DMS153 (cell line): ENCODE measurements at places on chromosomes 13 and 19.
A peak's percentile ranks its signal among the peaks of the same experiment; 100 is the strongest.

DNA sequence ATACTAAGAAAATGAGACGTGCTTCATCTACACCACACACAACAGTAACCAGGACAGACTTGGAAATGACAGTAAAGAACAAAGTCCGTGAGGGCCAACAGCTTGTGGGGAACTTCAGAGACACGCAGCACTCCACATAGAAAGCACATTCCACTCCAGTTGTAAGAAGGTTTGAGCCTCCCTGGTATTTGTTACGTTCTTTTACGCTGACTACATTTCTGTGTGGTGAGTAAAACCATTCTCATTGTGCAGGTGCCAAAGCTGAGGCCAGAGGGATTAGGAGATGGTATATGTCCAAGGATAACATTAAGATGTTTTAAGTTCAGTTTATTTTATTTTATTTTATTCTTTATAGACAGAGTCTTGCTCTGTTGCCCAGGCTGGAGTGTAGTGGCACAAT is 1189.9 kb downstream of the UQCRFS1 start:
- no peak for DNase-seq

GRCh38 chr19:8240274-8241229 is 31.4 kb downstream of the CERS4 start:
- peak; percentile 7 for DNase-seq

DNA sequence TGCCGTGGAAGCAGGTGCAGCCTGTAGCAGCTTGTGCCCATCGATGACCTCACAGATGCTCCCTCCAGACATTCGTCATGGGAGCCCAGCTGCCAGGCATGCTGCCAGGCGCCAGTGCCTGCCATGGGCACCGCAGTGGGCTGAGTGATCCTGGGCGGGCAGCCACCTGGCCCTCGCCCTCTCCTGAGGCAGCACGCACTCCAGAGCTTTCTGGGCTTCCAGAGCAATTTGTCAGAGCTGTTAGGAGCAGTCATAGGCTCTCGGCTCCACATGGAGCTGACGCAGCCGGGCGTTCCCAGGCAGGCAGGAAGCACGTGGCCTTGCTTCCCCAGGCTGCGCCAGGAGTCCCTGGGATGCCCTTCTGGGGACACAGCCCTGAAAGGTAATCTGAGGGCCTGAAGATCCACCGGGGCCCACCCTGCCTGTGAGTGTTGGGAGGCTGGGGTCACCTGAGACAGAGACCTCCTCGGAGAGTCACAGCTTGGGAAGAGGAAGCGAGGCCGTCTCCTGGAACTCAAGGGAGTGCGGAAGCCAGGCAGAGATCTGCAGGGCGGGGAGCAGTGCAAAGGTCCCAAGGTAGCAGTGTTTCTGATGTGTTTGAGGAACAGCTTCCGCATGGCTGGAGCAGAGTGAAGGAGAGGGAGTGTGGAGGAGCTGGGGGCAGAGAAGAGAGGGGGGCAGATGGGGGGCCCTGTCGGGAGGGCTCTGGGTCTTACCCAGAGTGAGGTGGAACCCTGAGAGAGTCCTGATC is 50.6 kb downstream of the DPF1 start:
- peak; percentile 94 for DNase-seq

- DNase-seq: no peak
Measured at GRCh38 chr13:42148538-42148937, 100.1 kb downstream of the DGKH start.

- DNase-seq: no peak
Measured at GRCh38 chr19:41776700-41777099, 19.7 kb upstream of the CEACAM3 start.

DNA sequence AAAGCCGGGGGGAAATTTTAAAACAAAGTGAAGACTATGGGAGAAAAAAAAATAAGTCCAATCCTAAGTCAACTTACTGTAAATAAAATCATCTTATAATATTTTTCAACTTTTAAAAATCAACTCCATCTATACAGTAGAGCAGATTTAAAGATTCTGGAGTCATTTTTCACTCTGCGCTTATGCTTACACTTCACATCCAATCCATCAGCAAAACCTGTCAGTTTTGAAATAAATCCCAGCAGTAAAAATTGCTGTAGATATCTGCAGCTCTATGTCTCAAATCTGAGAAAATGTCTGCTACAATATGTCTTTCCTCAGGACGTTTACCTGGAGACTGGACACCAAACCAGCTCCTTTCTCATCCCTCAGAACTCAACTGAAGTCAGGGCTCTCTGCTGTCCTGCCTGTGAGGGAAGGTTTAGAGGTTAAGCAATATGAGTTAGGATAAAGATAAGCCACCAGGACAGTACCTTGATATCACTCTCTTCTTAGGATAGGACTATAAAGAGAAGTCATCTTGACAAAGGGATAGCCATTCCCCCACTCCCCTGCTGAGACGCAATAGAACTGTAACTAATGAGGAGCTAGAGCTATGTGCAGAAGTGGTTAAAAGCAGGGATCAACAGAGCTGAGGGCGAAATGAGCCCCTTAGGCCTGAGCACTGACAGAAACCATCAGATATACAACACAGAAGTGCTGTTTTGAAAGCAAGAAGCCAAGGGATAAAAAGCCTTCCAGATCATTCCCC is 254.7 kb upstream of the KLHL1 start:
- no peak for DNase-seq

DNA sequence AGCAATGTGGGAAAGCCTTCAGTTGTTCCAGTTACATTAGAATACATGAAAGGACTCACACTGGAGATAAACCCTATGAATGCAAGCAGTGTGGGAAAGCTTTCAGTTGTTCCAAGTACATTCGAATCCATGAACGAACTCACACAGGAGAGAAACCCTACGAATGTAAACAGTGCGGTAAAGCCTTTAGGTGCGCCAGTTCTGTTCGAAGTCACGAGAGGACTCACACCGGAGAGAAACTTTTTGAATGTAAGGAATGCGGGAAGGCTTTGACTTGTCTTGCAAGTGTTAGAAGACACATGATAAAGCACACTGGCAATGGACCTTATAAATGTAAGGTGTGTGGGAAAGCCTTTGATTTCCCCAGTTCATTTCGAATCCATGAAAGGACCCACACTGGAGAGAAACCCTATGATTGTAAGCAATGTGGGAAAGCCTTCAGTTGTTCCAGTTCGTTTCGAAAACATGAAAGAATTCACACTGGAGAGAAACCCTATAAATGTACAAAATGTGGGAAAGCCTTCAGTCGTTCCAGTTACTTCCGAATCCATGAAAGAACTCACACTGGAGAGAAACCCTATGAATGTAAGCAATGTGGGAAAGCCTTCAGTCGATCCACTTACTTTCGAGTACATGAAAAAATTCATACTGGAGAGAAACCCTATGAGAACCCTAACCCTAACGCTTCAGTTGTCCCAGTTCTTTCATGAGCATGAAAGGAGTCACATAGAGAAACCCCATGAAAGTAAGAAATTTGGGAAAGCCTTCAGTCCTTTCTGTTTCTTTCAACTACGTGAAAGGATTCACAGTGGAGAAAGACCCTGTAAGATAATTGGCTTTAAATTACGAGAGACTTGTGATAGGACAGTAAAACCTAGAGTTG is 20.1 kb downstream of the ZNF627 start:
- no peak for DNase-seq

DNA sequence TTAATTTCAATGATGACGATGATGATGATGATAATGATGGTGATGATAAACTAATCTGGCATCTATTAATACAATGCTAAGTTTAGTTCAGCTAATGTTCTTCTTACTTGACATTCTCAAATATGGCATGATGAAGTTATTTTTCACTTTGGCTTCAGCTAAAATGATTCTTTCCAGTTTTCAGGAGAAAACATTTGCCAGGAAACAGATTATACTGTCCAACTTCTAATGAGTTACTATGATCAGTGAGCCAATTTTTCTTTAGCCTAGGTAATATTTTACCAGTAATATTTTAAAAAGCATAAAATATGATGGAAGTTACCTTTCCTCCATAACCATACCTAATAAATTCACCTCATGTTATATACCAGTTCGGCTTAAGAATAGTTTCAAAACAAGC is 245.7 kb upstream of the CSNK1A1L start:
- no peak for DNase-seq

- no peak for DNase-seq
Measured at GRCh38 chr13:29801737-29802305, 48.6 kb downstream of the UBL3 start.

- peak; percentile 26 for DNase-seq
Measured at GRCh38 chr13:30792285-30793000, 57.1 kb downstream of the ALOX5AP start.
